ENCODE measurements at places on chromosomes 16 and 17. TPM values are rescaled to one million over a fixed set of nuclear protein-coding genes. Genes with fewer than 3 reads are reported as not detected.
A peak's percentile ranks its signal among the peaks of the same experiment; 100 is the strongest.

Gene ACAP1
- total RNA-seq: 7.4 TPM

Gene CASKIN1
- total RNA-seq: under 0.01 TPM

DNA sequence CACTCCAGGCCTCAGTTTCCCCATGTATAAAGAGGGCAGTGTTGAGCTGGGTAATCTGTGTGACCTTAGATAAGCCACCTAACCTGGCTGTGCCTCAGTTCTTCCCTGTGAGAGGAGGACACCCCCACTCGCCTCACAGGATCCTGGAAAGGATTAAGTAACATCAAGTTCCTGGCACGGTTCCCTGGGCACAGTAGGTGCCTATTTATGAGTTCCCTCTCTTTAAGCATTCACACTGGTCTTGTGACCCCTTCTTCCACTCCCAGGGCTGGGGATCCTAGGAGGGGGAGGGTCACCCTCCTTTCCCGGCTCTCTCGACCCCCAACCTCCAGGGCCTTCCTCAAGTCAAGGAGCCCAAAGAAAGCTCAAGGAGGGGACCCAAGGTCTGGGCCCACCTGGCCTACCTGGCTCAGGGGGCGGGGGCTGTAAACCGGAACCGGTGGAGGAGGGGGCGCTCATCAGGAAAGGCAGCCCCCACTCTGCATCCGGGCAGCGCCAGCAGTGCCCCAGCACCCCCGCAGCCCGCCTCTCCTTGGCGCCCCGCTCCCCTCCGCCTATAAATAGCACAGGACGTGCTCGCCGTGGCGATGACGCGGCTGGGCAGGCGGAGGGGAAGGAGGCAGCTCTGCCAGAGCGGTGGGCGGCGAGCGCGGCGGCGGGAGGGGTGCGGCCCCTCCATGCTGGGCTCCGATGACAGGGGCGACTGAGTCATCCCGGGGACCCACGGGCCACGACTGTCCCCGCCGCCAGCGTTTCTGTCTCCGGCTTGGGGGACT lies 9.4 kb downstream of the RPL19 start:
- no peak overlapping the region for H3K27ac ChIP-seq
- H3K4me3 ChIP-seq: peak overlapping the region; percentile 22
- peaks cover 3% of the 10 kb centered on the region for H3K4me1 ChIP-seq
- no peaks in the 10 kb centered on the region for H3K27me3 ChIP-seq
- no peaks in the 10 kb centered on the region for H3K36me3 ChIP-seq

DNA sequence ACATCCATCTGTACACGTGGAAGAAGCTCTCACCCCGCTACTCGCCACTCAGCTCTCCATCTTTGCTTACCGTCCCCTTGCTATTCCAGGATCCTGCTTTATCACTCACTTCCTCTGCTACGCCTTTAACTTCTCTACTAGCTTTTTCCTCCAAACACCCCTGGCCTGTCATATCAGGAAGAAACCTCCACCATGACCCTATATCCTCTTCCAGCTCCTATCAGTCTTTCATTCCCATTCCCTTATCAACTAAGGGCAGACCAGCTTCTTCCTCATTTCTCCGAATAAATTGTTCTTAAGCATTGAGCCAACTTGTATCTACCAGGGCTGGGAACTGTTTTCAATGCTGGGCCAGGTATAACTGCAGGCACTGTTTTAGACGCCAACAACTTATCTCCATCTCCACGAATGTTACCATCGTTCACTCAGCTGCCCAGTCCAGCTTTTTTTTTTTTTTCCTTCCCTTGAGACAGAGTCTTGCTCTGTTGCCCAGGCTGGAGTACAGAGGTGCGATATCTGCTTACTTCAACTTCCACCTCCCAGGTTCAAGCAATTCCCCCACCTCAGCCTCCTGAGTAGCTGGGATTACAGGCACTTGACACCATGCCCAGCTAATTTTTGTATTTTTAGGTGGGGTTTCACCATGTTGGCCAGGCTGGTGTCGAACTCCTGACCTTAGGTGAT lies 4.3 kb downstream of the IQCK start:
- no peaks in the 10 kb centered on the region for H3K36me3 ChIP-seq
- H3K4me3 ChIP-seq: no peak overlapping the region
- no peak overlapping the region for H3K27ac ChIP-seq
- H3K27me3 ChIP-seq: no peaks in the 10 kb centered on the region

- H3K4me1 ChIP-seq: no peaks in the 10 kb centered on the region
- H3K36me3 ChIP-seq: no peaks in the 10 kb centered on the region
- H3K27me3 ChIP-seq: no peaks in the 10 kb centered on the region
- peak overlapping the region; percentile 70 for H3K27ac ChIP-seq
- DNase-seq: no peak
Measured at GRCh38 chr16:87581857-87582215, 20.5 kb upstream of the JPH3 start.

DNA sequence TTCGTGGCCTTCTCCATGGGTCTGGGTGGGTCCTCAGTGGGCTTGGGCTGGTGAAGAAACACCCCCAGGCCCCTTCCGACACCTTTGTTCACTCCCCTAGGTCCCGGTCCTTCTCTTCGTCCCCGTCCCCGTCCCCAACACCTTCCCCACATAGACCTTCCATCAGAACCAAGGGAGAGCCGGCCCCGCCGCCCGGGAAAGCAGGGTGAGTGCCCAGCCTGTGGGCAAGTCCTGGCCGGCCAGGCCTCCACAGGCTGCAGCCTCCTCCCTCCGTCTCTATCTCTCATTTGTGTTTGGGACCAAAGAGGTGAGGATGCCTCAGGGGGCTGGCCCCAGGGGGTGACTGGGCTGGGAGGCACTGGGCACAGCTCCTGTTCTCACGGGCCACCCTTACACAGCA lies 14.5 kb upstream of the IL17C start:
- DNase-seq: no peak
- peaks cover 20% of the 10 kb centered on the region for H3K36me3 ChIP-seq
- H3K4me1 ChIP-seq: peaks cover 8% of the 10 kb centered on the region
- no peaks in the 10 kb centered on the region for H3K27me3 ChIP-seq

- H3K4me3 ChIP-seq: no peak overlapping the region
- no peak for DNase-seq
Measured at GRCh38 chr16:68873635-68874471, 30.5 kb downstream of the TANGO6 start.

DNA sequence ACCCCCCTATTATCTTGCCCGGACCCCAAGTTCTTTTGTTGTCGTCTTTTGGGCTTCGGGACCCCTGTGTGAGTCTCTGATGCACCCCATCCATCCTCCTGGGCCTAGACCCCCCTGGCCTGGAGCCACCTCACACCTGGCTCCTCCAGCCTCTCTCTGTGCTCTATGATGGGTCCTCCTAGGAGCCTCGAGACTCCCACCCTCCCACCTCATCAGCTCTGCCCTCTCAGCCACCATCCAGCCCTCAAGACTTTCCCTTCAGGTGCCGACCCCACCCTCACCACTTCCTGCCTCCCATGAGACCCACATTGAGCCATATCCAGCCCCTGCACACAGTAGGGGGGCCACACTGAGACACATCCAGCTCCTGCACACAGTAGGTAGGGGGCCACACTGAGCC lies 8.7 kb upstream of the ATP2A3 start:
- H3K27me3 ChIP-seq: no peaks in the 10 kb centered on the region
- no peaks in the 10 kb centered on the region for H3K36me3 ChIP-seq
- no peak for DNase-seq
- no peak overlapping the region for H3K27ac ChIP-seq

GRCh38 chr16:85258166-85258565 lies 145.9 kb upstream of the CIBAR2 start:
- no peak overlapping the region for H3K4me3 ChIP-seq
- no peaks in the 10 kb centered on the region for H3K36me3 ChIP-seq
- no peaks in the 10 kb centered on the region for H3K27me3 ChIP-seq
- peaks cover 26% of the 10 kb centered on the region for H3K4me1 ChIP-seq
- no peak for DNase-seq

- H3K36me3 ChIP-seq: no peaks in the 10 kb centered on the region
- no peaks in the 10 kb centered on the region for H3K4me1 ChIP-seq
- no peak overlapping the region for H3K4me3 ChIP-seq
- no peaks in the 10 kb centered on the region for H3K27me3 ChIP-seq
- DNase-seq: no peak
Measured at GRCh38 chr16:78619811-78620210, 520.4 kb downstream of the WWOX start.

- H3K27me3 ChIP-seq: no peaks in the 10 kb centered on the region
- DNase-seq: no peak
- H3K4me3 ChIP-seq: no peak overlapping the region
- peak overlapping the region; percentile 19 for H3K27ac ChIP-seq
Measured at GRCh38 chr17:1979182-1979985, 45.8 kb downstream of the RTN4RL1 start.

DNA sequence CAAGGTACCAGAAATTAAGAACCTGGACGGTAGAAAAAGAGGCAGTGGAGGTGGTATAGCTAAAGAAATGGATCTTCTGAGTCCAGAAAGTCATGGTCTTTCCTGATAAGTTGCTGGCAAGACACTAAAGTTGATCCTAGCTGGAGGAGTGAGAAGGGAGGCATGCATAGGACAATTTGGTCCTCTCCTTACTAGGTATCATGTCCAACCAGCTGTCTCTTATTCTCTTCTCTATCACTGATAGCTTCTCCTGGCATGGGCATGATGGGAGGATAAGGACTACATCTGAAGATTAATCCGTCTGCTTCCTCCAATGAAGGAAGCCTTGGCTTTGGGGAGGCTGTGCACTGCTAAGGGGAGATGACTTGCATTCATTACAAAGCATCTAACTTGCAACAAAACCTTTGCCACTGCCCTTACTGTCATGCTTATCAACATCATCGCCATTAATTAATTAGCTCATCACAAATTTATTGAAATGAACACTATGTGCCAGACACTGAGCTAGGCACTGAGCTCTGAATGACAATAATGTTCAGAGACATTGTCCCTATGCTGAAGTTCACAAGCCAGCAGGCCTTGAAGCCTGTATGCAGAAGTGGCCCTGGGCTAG lies 3.1 kb upstream of the FAM117A start:
- H3K36me3 ChIP-seq: no peaks in the 10 kb centered on the region
- no peaks in the 10 kb centered on the region for H3K27me3 ChIP-seq
- DNase-seq: no peak
- H3K4me3 ChIP-seq: no peak overlapping the region
